GM23248 (cell line): ENCODE measurements at places on chromosomes 2 and 18.

GRCh38 chr2:62343206-62343605 is 147.3 kb downstream of the B3GNT2 start:
- DNase-seq, result no peak

DNA sequence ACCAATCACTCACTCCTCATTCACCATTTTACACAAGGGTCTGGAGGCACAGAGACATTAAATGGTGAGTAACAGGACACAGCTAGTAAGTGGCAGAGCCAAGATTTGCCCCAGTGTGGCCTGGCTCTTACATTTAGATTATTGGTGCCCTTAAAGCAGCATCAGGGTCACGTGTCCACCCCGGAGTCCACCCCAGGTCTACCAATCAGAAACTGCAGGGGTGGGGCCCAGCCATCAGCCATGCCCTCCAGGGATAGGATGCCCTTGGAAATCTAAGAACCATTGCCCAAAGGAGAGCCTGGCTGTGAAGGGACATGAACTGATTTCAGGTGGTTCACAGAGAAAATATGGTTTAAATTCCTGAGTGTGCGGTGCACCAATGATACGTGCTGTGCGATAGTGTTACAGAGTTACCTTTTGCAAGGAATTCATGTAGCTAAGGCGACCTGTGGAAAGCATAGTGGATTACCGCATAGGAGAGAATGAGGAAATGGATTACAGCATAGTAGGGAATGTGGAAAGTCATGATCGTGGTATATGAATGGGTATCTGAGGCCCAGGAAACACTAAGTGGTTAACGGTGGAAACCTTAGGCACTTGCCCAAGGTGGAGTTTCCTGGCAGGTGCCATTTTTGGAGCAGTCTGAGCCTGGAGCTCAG is 17.8 kb downstream of the IGFBP5 start:
- DNase-seq, result no peak

DNA sequence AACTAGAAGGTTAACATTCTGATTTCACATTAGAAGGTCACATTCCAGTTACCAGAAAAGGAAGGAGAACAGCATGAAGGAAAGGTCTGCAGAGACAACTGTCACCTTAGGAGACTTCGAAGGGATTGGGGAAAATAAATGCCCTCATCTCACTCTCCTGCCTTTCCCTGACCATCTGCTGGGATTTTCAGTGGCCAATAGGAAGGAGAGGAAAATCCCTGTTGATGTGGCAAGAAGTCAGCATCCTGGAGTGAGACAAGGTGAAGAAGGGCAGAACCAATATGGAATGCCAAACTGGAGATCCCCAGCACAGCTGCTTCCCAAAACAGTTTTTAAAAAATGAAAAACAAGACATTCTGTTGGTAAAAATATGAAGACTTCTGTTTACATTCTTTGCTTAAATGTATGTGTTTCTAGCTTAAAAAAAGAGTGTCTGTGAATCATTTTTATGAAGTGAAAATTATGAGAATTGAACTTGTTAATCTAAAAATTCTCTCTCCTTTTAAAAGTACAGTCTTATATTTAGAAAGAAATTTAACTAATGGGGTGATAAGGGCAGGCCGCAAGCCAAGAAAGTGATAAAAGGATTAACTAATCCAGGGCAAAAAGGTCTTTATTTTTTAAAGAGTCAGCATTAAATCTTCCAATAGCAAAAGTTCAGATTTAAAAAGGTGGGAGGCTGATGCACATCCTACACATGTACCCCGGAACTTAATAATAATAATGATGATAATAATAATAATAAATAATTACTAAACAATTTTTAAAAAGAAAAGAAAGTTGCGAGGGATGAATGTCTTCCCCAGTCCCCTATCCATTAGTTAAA is 160.6 kb upstream of the DOK6 start:
- DNase-seq, result no peak

DNA sequence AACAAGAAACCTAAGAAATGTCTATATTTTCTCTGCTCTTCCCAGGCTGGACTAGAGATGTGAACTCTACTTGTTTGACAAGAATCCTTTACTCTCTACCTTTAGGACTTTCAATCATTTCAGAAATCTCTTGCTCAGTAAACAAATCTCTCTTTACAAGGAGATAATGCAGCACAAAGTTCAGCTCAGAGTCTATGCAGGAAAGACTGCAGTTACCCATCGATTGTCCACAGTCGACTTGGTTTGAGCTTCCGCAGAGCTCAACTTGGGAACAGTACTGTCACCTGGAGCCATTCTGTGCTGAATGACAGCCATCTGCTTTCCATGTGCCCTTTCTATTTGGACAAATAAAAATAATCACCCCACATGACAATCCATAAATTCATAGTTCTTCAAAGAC is 259.7 kb upstream of the STON1 start:
- no peak for DNase-seq

DNA sequence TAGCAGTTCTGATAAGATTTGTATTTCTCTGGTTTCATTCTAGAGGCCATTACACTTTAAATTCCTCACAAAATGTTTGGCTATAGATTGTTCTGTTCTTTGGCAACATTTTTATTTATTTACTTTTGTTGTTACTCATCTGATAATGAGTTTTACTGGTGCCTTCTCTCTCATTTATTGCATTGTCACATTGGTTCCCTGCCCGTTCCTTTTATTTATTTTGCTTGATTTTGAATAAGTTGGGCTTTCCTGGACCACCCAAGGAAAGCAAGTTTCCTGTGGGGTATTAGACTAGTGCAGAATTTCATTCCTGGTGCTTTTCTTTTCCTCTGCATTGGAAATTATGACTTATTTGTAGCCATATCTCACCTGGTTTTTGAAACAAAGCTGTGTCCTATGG is 232.0 kb downstream of the SOCS6 start:
- DNase-seq, result no peak
